ENCODE measurements at places on chromosomes 4 and X.

GRCh38 chr4:151304755-151305154 lies 20.6 kb downstream of the SH3D19 start:
- no peak for DNase-seq

DNA sequence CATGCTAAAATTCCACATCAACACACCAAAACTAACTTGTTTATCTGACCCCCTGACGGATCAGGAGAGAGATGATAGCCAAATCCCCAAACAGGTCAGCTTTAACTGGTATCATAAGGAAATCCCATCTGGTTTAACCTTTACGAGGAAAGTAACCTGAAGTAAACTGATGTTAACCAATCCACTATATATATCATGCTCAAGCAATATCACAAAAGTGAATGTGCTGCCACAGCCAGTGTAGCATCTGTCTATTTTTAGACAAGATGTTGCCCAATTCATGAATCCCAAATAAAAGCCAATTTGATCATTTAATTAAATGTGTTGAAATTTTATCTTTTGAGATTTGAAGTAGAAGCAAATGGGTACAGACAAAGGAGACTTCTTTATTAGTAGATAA lies 44.5 kb downstream of the EGF start:
- no peak for DNase-seq

DNA sequence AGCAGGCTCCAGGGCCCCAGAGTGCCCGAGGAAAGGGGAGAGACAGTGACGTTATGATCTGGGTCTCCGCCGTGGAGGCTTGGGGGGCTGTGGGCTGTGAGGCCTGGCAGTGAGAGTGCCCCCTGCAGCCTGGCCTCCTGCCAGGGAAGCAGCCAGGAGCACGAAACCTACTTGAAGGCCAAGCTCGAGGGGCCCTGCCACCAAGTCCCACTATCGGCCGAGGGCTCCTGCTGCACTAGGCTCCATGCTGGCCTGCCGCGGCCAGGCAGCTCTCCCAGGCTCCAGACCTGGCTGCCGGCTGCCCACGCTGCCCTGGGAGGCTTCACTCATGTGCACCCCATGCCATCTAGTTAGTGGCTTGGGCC lies 18.7 kb downstream of the FLNA start:
- DNase-seq, result no peak

DNA sequence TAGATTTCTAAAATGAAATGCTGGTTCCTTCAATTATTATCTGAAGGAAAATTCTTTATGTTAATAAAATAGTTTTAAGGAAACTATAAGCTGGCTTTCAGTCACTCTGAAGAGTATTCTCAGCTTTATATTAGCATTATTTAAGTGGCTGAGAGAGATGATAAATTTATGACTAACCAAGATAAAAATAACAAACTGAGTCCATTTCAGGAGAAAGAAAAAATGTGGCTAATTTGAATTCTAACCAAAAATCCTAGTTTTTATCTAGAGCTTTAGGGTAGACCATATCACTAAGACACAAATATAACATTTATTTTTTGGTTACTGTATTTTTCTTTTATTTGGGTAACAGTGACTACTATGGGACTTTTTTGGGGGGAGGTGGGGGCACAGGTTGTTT lies 59.4 kb upstream of the NAP1L5 start:
- DNase-seq, result no peak

DNA sequence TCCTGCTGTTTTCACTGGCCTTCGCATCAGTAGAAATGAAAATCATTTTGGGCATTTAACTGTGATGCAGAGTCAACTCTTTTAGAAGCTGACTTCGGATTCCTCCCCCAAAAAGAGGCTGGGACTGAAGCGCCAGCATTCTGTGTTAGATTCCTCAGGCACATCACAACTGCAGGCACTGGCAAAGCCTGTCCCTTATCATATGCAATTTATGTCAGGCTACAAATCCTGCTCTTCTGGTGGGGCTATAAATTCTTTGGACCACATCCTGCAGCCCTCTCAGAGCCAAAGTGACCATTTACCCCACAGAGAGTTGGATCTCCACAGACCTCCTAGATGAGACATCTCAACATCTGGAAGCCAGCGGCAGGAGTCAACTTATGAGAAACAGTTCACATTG lies 138.4 kb downstream of the CBR4 start:
- DNase-seq, result no peak

DNA sequence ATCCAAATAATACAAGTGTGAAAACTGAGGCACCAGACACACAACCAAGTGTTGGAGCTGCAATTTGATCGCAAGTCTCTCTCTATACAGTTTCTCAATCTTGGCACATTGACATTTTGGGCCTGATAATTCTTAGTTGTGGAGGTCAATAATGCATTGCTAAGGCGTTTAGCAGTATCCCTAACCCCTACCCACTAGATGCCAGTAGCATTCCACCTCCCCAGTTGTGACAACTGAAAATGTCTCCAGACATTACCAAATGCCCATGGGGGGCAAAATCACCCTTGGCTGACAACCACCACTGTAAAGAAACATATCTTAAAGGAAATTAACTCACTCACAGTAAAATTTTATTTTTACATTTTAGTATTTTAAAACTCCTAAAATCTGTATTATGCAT lies 4.2 kb downstream of the NR3C2 start:
- no peak for DNase-seq

- no peak for DNase-seq
Measured at GRCh38 chrX:12751887-12752286, 39.3 kb upstream of the PRPS2 start.

GRCh38 chrX:22339459-22339858 lies 66.7 kb downstream of the CBLL2 start:
- no peak for DNase-seq

DNA sequence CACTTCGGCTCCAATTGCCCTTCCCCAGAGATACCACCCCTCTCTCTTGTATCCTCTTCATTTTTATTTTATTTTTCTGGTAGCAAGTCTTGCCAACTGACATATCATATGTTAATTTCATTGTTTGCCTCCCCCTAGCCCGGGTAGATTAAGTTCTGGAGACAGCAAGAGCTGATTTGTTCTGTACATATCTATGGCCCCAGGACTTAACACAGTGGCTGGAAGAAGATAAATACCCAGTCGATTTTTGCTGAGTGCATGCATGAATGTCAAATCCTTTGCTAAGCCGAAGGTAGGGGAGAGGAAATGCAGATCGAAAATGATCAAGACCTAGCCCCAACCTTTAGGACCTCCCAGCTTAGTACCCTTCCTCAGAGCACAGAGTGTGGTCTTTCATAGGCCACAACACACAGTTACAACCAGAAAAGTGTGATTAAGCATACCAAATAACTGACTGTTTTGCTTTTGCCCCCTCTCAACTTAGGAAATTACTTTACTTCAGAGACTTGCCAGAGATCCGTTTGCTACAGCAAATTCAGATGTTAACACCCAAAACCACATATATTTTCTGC lies 58.7 kb upstream of the KLF3 start:
- DNase-seq, result no peak

GRCh38 chr4:42596918-42597317 lies 60.0 kb downstream of the ATP8A1 start:
- no peak for DNase-seq

GRCh38 chrX:114095789-114096188 lies 488.1 kb upstream of the HTR2C start:
- DNase-seq, result no peak

- no peak for DNase-seq
Measured at GRCh38 chrX:123590842-123591486, 141.9 kb downstream of the THOC2 start.

All from right hindlimb (tissue), 1 donor.